ENCODE measurements at places on chromosomes 3 and 15.
A peak's percentile ranks its signal among the peaks of the same experiment; 100 is the strongest.

- DNase-seq: no peak
Measured at GRCh38 chr3:197519801-197520211, 36.0 kb downstream of the BDH1 start.

GRCh38 chr3:163315786-163316185, 1762.5 kb downstream of the SI start:
- DNase-seq: no peak

DNA sequence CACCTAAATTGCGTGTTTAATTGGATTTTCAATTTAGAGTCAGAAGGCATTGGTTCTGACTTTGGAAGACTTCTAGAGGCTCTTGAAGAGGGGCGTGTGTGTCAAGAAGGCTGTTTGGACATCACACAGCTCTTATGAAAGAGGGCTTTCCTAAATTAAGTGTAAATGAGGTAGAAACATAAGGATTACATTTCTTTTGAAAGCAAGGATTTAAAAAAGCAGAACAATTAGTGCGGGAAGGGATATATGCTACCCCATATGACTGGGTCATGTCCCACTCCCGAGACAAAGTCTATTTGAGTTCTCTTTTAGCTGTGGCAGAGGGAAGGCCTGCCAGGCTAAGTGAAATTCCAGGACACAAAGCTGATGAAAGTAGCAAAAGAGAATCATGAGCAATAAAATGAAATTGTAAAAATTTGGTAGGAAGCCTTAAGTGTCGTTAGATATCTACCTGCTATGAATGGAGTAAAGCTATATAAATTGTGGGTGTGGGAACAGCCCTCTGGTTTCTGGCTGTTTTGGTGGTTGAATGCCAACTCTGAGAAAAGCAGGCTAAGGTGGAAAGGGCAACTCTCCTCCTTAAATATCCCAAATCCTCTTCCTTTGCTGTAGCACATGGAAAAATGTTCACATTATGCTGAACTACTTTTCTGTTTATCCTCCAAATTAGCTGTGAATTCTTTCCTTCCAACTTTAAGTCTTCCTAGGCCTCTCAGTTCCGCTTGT, 100.6 kb upstream of the TSC22D2 start:
- DNase-seq: no peak

DNA sequence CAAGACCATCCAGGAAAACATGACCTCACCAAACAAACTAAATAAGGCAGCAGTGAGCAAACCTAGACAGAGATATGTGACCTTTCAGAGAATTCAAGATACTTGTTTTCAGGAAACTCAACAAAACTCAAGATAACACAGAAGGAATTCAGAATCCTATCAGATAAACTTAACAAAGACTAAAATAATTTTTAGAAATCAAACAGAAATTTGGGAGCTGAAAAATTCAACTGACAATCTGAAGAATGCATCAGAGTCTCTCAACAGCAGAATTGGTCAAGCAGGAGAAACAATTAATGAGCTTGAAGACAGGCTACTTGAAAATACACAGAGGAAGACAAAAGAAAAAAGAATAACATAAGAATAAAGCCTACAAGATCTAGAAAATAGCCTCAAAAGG, 55.6 kb downstream of the MYO9A start:
- DNase-seq: no peak

- peak; percentile 57 for DNase-seq
Measured at GRCh38 chr3:2246873-2247648, 148.4 kb downstream of the CNTN4 start.

DNA sequence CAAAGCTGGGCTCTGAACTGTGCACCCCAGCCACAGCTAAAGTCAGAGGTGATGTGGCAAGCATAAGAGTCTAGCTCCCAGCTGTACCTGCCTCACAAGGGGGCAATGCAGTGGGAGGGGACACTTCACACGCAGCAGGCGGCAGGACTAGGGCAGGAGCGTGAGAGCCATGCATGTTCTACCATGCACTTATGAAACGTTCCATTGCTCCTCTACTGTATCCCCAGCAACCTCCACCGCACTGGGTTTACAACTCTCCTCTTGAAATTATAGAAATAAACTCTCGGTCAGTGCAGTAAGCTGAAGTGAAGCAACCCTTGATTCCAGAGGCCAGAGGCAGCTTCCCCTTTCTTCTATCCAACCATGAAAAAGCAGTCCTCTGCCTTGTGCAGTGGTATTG, 298.6 kb upstream of the STT3B start:
- DNase-seq: no peak

- no peak for DNase-seq
Measured at GRCh38 chr3:61563313-61564271, 2.2 kb downstream of the PTPRG start.

DNA sequence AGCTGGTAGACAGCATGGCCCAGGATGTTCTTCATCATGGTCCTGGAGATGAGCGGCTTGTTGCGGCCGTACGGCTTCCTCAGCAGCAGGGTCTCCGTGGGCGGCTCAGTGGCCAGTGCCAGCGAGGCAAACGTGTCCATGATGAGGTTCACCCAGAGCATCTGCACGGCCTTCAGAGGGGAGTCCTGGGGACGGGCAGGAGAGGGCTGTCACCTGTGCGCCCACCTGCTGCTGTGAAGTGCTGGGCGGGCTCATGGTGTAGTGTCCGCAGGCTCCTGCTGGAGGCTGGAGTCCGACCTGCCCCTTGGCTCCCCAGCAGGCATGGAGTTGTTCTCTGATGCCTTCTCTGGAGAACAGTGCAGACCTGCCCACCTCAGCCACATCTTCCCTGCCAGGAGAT, 21.9 kb upstream of the SEC13 start:
- no peak for DNase-seq

GRCh38 chr3:30583973-30584372, 22.4 kb upstream of the TGFBR2 start:
- no peak for DNase-seq

GRCh38 chr3:59879031-59879581, 829.3 kb upstream of the CFAP20DC start:
- no peak for DNase-seq

- DNase-seq: peak; percentile 87
Measured at GRCh38 chr15:64224511-64224910, 61.7 kb upstream of the PPIB start.

- DNase-seq: peak; percentile 19
Measured at GRCh38 chr15:66047321-66048024, 178.2 kb downstream of the RAB11A start.
